ENCODE measurements at places on chromosomes 11 and 22.

GRCh38 chr11:97685695-97686094 lies 1295.9 kb downstream of the JRKL start:
- DNase-seq: peak; percentile 8

DNA sequence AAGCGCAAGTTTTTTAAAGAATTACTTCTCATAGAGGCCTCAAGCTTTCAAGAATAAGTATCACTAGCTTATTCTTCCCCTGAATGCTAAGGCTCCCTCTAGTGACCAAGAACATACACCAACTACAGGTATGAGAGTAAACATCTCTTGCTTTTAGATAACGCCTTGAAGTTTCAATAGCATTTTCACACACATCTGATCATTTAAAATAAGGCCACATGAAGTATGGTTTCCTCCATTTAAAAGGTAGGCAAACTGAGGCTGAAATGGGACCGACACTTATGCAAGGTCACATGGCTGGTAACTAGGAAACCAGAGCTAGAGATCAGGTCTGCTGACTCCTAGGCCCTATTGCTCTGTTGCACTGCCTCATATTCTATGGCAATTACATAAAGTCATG lies 66.5 kb downstream of the CCDC34 start:
- peak; percentile 74 for DNase-seq

DNA sequence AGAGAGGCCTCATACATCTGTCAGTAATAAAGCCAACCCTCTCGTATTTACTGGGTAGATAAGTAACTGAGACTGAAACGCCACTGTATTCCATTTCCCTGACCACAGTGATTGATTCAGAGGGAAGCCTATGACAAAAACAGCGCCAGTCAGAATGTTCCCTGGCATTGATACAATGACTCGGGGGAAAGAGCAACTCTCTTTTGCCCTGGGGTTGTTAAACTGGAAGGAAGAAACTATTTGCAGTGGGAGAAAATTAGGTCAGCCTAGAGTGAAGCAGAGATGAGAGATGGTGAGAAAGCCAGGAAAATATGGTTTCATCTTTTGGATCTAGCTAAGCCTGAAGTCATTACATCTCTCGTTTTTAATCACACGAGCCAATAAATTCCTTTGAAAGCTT lies 48.6 kb upstream of the RBFOX2 start:
- DNase-seq: no peak

- peak; percentile 65 for DNase-seq
Observed at GRCh38 chr11:45580399-45580798, 85.0 kb downstream of the CHST1 start.

DNA sequence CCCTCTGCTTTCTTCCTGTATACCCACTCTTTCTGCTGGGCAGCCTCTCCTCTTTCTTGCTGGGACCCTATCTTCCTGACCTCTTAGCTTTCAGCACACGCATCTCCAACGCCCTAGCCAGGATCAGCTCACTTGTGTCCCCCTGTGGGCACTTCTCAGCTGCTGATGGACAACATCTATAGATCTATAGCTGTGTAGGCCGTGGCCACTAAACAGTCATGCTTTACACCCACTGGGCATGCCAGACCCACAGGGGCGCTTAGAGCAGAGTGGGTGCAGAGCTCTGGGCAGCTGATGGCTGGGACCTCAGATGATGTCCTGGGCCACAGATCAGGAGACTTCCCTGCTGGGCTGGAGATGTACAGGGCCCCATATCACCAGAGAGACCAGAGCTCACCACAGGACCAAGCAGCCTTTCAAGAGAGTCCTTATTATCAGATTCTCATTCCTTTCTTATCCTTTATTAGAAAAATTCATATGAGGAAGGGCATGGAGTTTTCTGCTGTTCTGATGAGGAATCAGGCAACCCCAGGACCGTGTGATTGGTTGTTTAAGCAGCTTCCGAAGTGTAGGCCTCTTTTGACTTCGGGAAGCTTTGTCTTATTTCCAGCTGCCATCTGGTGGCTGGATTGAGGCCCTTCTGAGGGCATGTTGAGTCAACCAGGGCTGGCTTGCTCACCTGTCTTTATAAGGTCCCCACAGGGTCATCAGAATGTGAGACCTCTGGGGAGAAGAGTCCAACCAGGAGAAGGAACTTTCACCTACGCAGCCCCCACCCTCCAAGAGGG lies 60.5 kb downstream of the OSBP2 start:
- peak; percentile 86 for DNase-seq

- DNase-seq: no peak
Observed at GRCh38 chr11:78533399-78533798, 41.3 kb downstream of the NARS2 start.

GRCh38 chr11:79363861-79364378 lies 76.9 kb downstream of the TENM4 start:
- DNase-seq: no peak

- DNase-seq: peak; percentile 32
Observed at GRCh38 chr11:13972043-13972910, 9.8 kb downstream of the SPON1 start.

- DNase-seq: peak; percentile 55
Observed at GRCh38 chr11:115919341-115920091, 415.3 kb upstream of the CADM1 start.

GRCh38 chr11:96361778-96362177 lies 18.8 kb upstream of the MAML2 start:
- DNase-seq: no peak

GRCh38 chr11:108620958-108621772 lies 27.6 kb upstream of the EXPH5 start:
- DNase-seq: no peak

DNA sequence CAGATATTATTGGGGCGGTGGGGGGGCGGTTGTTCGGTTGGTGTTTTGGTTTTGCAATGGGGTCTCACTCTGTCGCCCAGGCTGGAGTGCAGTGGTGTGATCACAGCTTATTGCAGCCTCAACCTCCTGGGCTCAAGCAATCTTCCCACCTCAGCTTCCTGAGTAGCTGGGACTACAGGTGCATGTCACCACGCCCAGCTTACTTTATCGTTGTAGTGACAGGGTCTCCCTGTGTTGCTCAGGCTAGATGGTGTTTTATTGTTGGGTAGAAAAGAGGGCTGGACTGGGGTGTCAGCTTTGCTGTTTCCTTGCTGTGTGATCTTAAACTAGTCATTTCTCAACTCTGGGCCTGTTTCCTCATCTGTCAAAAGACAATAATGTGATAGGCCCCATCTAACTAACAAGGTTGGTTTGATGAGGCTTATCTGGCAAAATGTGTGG lies 17.5 kb upstream of the MYH9 start:
- no peak for DNase-seq

Measured in mesendoderm (in vitro differentiated cells).